Activated naive CD4-positive, alpha-beta T cell (primary cell): ENCODE measurements at places on chromosomes 13 and 19.

DNA sequence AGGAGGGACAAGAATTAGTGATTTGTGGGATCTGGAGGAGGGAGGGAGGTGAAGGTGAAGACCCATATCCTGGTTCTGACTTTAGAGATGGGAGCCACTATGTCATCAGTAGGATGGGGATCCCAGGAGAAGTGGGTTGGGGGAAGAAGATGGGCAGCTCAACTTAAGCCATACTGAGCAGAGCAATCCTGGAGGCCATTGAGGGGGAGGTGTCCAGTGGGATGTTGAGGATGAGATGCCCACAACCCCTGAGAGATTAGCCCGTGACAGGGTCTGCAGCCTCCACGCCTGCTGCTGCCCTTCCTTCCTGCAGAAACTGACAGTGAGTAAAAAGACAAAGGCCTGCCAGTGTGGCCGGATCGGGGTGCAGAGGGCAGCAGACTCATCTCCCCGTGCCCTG, 11.2 kb upstream of the SIGLEC6 start:
- DNase-seq = no peak

DNA sequence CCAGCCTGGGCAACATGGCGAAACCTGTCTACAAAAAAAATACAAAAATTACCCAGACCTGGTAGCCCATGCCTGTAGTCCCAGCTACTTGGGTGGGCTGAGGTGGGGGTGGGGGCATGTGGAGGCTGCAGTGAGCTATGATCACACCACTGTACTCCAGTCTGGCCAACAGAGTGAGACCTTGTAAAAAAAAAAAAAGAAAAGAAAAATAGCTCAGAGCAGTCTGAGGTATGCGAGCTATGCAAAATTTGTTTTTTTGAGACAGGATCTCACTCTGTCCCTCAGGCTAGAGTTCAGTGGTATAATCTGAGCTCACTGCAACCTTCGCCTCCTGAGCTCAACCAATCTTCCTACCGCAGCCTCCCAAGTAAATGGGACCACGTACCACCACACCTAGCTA, 7.1 kb upstream of the TOMM40 start:
- no peak for DNase-seq

DNA sequence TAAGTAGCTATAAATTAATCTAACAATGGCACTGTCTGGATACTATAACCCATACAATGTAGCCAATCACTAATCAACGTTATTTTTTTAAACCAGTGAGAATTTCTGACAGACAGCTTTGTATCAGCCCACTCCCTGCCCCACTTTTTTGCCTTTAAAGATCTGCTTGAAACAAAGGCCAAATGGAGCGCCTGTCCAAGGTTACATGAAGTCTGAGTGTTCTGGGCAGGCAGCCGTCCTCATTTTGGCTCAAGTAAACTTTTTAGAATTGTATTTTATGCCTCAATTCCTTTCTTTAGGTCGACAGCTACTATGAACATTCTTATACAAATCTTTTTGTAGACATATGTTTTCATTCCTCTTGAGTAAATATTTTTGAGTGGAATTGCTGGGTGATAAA, 6.2 kb downstream of the IFT88 start:
- no peak for DNase-seq

GRCh38 chr19:31349160-31349881, at the start of gene TSHZ3:
Gene TSHZ3, minus strand, starts transcription at chr19:31349436. Its CDS starts 217 bp downstream, at chr19:31349219.
- DNase-seq = no peak

- DNase-seq = no peak
These were observed 14.2 kb downstream of the TSHZ3 start for GRCh38 chr19:31334849-31335624.

DNA sequence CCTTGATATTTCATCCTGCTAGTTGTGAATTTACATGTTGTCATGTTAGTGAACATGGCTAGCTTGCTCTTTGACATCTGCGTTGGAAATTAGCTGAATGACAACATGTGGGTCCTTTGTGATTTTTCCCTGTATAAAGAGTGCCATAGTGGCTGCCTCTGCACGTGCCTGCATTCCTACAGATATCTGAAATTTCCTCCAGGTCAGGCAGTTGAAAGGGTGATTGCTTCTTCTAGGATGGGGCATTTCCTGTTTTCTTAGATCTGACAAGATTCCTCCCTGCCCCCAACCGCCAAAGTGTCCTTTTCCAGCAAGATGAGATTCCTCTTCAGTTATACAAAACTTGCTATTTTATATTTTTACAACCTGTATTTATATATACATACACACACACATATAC, 8.8 kb downstream of the ZNF525 start:
- no peak for DNase-seq
